ENCODE measurements at places on chromosomes 1 and 21. TPM values are rescaled to one million over a fixed set of nuclear protein-coding genes. Genes with fewer than 3 reads are reported as not detected.
A peak's percentile ranks its signal among the peaks of the same experiment; 100 is the strongest.

Gene SLC6A17
- 0.42 TPM for total RNA-seq

GRCh38 chr1:119587341-119587740 is 60.7 kb downstream of the ZNF697 start:
- H3K4me1 ChIP-seq: no peaks in the 10 kb centered on the region
- H3K4me3 ChIP-seq: no peak overlapping the region
- no peak overlapping the region for H3K27ac ChIP-seq

DNA sequence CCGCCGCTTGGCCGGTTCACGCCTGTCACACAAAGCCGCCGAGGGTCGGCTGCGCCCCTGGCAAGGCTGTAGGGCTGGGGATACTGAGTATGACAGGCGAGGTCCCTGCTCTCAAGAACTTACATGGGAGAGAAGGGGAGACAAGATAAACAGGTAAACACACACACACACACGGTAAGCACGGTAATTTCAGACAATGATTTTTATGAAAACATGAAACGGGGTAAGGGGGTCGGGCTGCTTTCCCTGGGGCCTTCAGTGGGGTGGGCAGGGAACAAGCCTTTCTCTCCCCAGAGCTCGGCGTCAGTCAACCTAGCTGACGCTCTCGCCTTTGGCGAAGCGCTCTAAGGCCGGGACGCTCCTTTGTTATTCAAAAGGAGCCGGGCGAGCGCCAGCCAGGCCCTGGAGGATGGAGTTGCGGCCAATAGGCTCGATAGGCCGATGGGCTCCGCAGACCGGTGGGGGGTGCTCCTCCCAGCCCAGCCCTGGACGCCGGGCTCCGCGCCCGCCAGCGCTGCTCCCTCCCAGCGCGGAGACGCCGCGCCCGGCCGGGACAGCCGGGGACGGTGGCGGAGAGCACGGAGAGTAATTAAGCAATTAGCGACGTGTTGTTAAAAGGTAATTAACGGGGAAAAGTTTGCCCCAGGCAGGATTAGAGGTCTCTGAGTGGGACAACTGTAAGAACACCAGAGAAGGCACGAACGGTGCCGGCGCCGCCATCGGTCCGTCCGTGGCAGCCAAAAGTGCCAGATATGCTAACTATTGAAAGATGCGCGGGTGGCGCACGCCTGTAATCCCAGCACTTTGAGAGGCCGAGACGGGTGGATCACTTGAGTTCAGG is 950 bp upstream of the INKA2 start:
- no peak for DNase-seq
- H3K27ac ChIP-seq: peak overlapping the region; percentile 95
- peak overlapping the region; percentile 71 for H3K4me3 ChIP-seq
- H3K4me1 ChIP-seq: peaks cover 47% of the 10 kb centered on the region
- no peaks in the 10 kb centered on the region for H3K27me3 ChIP-seq

Gene HSD11B1
- total RNA-seq: 17.2 TPM

Gene CR1L
- total RNA-seq: not detected

Gene UBE4B
- 66.4 TPM for total RNA-seq

Gene MTR
- 33.4 TPM for total RNA-seq

DNA sequence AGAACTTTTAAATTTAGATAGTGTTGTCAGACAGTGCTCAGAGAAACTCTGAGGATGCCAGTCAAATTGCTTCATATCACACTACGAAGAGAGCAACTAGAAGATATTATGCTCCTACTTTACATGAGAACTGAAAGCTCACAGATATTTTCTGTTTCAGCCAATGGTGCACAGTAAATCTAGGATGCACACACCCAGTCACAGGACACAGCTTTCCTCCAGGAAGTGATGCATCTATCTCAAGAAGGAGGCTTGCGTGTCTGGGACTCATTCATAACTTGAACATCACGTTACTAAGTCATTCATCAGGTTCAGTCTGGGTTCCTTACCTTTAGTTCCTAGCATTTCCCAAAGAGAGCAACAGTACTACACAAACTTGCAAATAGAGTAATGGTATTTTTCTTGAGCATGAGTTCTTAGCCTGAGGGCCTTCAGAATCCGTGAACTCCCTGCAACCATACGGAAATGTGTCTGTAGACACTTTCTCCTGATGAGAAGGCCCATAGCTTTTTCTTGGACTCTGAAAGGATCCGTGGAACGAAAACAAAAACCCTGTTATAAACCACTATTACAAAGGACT is 12.2 kb downstream of the ZNF697 start:
- H3K4me1 ChIP-seq: peaks cover 52% of the 10 kb centered on the region
- no peaks in the 10 kb centered on the region for H3K27me3 ChIP-seq
- no peak for DNase-seq
- H3K36me3 ChIP-seq: no peaks in the 10 kb centered on the region
- H3K4me3 ChIP-seq: no peak overlapping the region
- H3K27ac ChIP-seq: no peak overlapping the region

DNA sequence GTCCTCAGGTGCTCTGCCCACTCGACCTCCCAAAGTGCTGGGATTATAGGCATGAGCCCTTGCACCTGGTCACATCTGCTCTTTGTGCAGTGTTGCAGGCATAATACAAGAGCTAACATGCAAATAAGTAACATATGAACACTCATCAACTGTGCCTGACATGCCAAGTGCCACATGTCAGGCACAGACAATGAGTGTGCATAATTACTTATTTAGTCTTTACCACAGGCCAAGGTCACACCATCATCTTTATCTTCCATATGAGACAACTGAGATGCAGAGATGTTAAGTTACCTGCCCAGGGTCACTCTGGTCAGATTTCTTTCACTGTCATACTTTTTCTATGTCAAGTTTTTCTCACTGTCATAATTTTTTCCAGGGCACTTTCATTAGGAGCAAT is 126.1 kb downstream of the PPIAL4G start:
- H3K27ac ChIP-seq: no peak overlapping the region
- no peak for DNase-seq
- H3K36me3 ChIP-seq: no peaks in the 10 kb centered on the region
- H3K4me3 ChIP-seq: no peak overlapping the region
- peaks cover 10% of the 10 kb centered on the region for H3K4me1 ChIP-seq

Gene LCE1D
- not detected for total RNA-seq

Gene TENT5C
- total RNA-seq: 3.0 TPM

GRCh38 chr1:110339407-110340206 is 430 bp downstream of the RBM15 start:
- DNase-seq: no peak
- H3K4me1 ChIP-seq: peaks cover 56% of the 10 kb centered on the region
- H3K4me3 ChIP-seq: peak overlapping the region; percentile 80
- peaks cover 27% of the 10 kb centered on the region for H3K36me3 ChIP-seq
